PC-9 (cell line): ENCODE measurements at places on chromosomes 4 and X. TPM values are rescaled to one million over a fixed set of nuclear protein-coding genes. Genes with fewer than 3 reads are reported as not detected.
A peak's percentile ranks its signal among the peaks of the same experiment; 100 is the strongest.

Gene TMEM154
- 19.7 and 34.5 TPM in 2 replicates for total RNA-seq

GRCh38 chr4:74534121-74534520, 89.2 kb downstream of the AREG start:
- H3K27me3 ChIP-seq, result no peaks in the 10 kb centered on the region
- no peak overlapping the region for H3K4me3 ChIP-seq
- H3K36me3 ChIP-seq, result no peaks in the 10 kb centered on the region
- no peak overlapping the region for H3K27ac ChIP-seq
- no peak for DNase-seq
- no peaks in the 10 kb centered on the region for H3K4me1 ChIP-seq

- DNase-seq, result no peak
- no peaks in the 10 kb centered on the region for H3K4me1 ChIP-seq
- no peak within 1 kb of the TSS for H3K4me3 ChIP-seq
- H3K27me3 ChIP-seq, result 0 out of 2 replicates have a peak, but pooled peaks cover 8% of the 10 kb centered on the region
- H3K36me3 ChIP-seq, result no peaks in the 10 kb centered on the region
These were observed at the start of gene HELT for GRCh38 chr4:185017964-185018772. Gene HELT, plus strand, starts transcription at chr4:185018490. Its CDS starts 439 bp downstream, at chr4:185018929.

- H3K4me3 ChIP-seq, result no peak overlapping the region
- H3K4me1 ChIP-seq, result peaks cover 13% of the 10 kb centered on the region; the same call in 1 of the 2 replicates
- peak; percentile 64 for DNase-seq
- no peaks in the 10 kb centered on the region for H3K27me3 ChIP-seq
- 0 out of 2 replicates have a peak overlapping the region, but pooled peaks have one; percentile 27 for H3K27ac ChIP-seq
These were observed 312.5 kb upstream of the HS3ST1 start for GRCh38 chr4:11741190-11741652.

DNA sequence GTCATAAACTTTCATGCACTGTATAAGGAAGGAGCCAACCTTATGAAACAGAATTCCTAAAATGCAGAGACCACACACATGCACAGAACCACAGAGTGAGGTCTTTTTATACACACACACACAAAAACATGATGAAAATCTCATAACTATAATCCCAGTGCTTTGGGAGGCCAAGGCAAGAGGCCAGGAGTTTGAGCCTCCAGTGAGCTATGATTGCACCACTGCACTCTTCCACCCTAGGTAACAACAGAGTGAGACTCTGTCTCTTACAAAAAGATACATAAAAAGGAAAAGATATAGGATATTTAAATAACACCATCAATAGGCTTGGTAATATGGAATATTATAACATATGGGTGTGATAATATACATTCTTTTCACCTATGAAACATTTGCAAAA, 10.6 kb downstream of the FGA start:
- H3K27ac ChIP-seq, result no peak overlapping the region
- H3K4me1 ChIP-seq, result no peaks in the 10 kb centered on the region
- DNase-seq, result no peak
- no peaks in the 10 kb centered on the region for H3K36me3 ChIP-seq

GRCh38 chr4:129342819-129343408, 247.0 kb downstream of the C4orf33 start:
- H3K36me3 ChIP-seq, result no peaks in the 10 kb centered on the region
- 0 out of 2 replicates have a peak, but pooled peaks cover 13% of the 10 kb centered on the region for H3K4me1 ChIP-seq
- no peaks in the 10 kb centered on the region for H3K27me3 ChIP-seq
- H3K27ac ChIP-seq, result peak overlapping the region; percentile 66
- DNase-seq, result no peak
- peak overlapping the region; percentile 50; the same call in 1 of the 2 replicates for H3K4me3 ChIP-seq

GRCh38 chr4:158500054-158500453, 21.6 kb upstream of the RXFP1 start:
- H3K4me1 ChIP-seq, result no peaks in the 10 kb centered on the region
- H3K4me3 ChIP-seq, result no peak overlapping the region
- no peak overlapping the region for H3K27ac ChIP-seq
- DNase-seq, result no peak
- no peaks in the 10 kb centered on the region for H3K27me3 ChIP-seq

Gene TRIM75
- total RNA-seq, result not detected in 2 replicates

DNA sequence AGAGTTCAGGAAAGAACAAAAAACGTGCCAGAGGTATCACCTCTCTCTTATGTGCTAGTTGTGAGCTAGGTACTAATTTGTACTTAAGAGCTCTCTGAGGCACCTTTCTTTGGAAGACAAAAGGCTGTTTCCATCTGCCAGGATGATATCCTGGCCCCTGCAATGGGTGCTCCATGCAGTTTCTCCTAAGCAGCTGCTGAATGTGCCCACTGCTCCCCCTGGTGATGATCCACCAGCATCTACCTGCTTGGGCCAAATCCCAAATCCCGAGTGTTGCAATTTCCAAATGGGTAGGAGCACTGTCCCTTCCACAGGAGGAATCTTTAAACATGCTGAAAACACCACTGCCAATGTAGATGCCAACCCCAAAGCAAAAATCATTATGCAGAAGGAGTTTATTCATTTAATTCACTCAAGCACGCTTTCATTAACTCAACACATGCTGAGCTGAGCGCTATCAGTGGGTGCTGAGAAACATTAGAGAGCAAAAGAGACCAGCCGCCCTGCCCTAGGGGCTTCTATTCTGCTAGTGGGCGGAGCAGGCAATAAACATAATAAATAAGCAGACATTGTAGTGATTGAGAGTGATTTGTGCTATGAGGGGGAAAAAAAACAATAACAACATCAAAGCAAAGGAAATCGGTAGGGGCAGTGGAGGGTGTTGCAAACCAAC, 69.6 kb upstream of the C4orf50 start:
- no peak overlapping the region for H3K27ac ChIP-seq
- DNase-seq, result peak; percentile 29
- no peaks in the 10 kb centered on the region for H3K36me3 ChIP-seq
- H3K27me3 ChIP-seq, result peaks cover 48% of the 10 kb centered on the region
- H3K4me3 ChIP-seq, result no peak overlapping the region

- H3K36me3 ChIP-seq, result no peaks in the 10 kb centered on the region
- H3K4me3 ChIP-seq, result no peak overlapping the region
- H3K27ac ChIP-seq, result no peak overlapping the region
- no peaks in the 10 kb centered on the region for H3K4me1 ChIP-seq
These were observed 653.6 kb upstream of the NR3C2 start for GRCh38 chr4:149095811-149096210.

DNA sequence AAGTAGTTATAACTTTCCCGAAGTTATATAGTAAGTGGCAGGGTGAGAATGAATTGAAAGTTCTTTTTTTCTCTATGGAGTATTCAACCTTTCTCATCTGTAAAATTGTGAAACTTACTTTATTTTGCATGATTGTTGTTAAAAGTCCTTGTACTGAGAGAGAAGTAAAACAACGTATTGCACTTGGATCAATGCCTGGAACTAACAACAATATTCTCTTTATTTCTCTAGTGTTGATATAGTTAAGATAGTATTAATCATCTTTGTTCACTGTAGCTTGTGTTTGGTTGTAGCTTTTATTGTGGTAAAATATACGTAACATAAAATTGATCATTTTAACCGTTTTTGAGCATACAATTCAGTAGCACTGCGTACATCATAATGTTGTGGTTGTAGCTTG, 48.7 kb downstream of the STIM2 start:
- H3K4me3 ChIP-seq, result no peak overlapping the region
- no peak overlapping the region for H3K27ac ChIP-seq
- H3K27me3 ChIP-seq, result no peaks in the 10 kb centered on the region
- DNase-seq, result no peak
- no peaks in the 10 kb centered on the region for H3K4me1 ChIP-seq
- no peaks in the 10 kb centered on the region for H3K36me3 ChIP-seq

DNA sequence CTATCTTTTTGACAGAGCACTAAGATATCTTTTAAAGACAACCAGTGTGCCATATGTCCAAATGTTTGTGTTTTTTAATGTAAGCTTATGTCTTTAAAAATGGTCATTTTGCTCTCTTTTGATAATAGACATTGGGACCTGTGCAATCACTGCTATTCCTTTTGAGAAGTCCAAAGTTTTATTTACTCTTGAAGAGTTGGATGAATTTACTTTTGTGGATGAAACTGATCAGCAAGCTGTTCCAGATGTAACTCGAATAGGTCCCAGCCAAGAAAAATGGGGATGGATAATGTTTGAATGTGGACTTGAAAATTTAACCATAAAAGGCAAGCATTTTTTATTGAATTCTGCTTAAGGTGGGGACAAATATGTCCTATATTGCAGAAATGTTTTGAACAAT, 97.2 kb downstream of the BLTP1 start:
- no peak overlapping the region for H3K4me3 ChIP-seq
- peak; percentile 10 for DNase-seq
- peaks cover 18% of the 10 kb centered on the region; the same call in 1 of the 2 replicates for H3K36me3 ChIP-seq
- H3K27me3 ChIP-seq, result no peaks in the 10 kb centered on the region
- no peak overlapping the region for H3K27ac ChIP-seq

DNA sequence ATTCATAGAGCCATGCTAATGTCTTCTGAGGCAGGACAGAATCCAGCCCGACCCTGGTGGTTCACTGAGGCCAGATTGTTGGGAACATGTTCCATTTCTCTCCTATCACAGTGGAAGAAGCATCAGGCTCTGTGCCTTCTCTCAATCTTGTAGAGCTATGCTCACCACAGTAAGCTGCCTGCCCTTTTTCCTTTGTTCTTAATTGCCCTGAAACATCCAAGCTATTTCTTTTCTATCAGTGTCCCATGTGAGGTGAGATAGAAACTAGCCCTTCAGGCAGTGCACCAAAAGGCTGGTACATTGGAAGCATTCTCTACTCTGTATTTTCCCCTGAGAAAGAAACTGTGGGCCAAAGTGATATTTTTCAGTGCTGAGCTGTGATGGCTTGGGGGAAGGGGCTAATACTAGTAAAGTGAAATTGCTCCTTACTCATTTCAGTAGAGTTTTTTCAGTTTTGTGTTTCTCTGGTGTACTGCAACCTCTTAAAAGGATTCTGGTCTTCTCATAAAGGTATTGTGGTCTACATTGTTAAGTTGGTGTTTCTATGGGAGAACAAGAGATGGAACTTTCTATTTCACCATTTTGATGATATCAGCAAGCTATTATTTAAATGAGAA, 611.2 kb downstream of the RPA4 start:
- no peak overlapping the region for H3K4me3 ChIP-seq
- DNase-seq, result no peak
- H3K27me3 ChIP-seq, result no peaks in the 10 kb centered on the region

Gene PRKX
- total RNA-seq, result 31.5 and 33.3 TPM in 2 replicates

DNA sequence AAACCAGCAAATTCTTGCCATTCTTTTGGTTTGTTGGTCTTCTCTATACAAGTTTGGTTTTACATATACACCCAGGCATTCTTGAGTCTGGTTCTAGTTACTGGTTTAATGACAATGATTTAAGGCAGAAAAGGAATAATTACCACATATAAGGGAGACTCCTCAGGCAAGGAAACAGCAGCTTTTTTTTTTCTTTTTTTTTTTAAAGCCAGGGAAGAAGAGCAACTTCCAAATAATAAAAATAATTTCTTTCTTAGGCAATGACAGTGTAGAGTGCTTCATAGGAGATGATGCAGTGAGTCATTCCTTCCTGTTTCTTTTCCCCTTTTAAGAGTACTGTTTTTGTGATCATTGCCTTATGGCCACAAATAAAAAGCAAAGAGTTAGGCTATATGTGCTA, 289.7 kb downstream of the DKK2 start:
- no peak for DNase-seq
- no peaks in the 10 kb centered on the region for H3K4me1 ChIP-seq
- no peak overlapping the region for H3K27ac ChIP-seq
- no peak overlapping the region for H3K4me3 ChIP-seq
- H3K36me3 ChIP-seq, result no peaks in the 10 kb centered on the region
- H3K27me3 ChIP-seq, result no peaks in the 10 kb centered on the region

DNA sequence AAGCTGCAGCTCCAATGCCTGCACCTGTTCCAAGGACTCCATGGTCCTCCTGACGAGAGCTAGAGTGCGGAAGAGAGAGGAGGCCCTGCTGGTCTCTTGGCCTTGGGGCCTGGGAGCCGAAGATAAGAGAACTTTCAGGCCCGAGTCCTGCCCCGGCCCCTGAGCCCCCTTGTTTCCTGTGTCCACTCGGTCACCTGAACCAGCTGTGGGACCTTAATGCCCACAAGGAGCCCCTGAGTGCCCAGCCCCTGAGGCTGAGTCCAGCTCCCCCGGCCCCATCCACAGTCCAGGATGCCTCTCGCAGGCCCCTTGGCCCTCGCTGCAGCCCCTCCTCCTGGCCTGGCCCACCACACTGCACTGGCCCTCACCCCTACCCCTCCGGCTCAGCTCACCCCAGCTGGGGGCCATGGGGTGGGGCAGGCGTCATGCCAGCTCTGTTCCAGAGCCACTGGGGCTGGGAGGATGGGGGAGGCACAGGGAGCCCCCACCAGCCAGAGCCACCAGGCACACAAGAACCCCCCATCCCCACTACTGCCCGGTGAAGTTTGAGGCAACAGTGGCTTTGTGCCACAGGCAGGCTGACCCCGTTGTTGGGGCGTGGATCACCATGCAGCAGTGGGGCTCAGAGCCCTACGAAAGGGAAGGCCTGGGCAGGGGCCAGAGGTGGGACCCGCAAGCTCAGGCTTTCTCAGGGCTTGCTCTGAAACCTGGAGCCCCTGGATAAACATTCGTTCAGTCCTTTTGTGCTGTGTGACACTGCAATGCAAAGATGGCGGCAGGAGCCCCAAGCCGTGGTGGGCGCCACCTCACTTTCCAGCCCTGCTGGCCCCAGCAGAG, 14.1 kb downstream of the NAT8L start:
- no peaks in the 10 kb centered on the region for H3K4me1 ChIP-seq
- no peaks in the 10 kb centered on the region for H3K27me3 ChIP-seq
- no peak overlapping the region for H3K4me3 ChIP-seq
- H3K36me3 ChIP-seq, result no peaks in the 10 kb centered on the region
- no peak for DNase-seq
- H3K27ac ChIP-seq, result no peak overlapping the region

DNA sequence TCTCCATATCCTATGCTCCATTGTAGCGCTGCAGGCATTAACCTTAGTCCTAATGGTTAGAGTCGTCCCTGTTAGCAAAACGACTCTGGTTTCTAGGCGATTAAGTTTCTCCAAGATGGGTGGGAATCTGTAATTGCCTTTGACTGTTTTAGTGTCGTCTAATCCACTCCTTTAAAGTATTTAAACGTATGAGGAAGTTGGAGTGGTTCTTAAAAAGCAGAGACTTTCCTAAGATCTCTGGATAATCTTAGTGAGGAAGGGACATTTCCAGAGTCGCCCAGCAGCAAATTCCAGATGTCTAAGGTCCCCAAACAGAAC, 285 bp downstream of the MRPS18C start:
- no peaks in the 10 kb centered on the region for H3K36me3 ChIP-seq
- H3K4me3 ChIP-seq, result peak overlapping the region; percentile 91
- H3K4me1 ChIP-seq, result peaks cover 14% of the 10 kb centered on the region
- no peak for DNase-seq
- no peaks in the 10 kb centered on the region for H3K27me3 ChIP-seq

DNA sequence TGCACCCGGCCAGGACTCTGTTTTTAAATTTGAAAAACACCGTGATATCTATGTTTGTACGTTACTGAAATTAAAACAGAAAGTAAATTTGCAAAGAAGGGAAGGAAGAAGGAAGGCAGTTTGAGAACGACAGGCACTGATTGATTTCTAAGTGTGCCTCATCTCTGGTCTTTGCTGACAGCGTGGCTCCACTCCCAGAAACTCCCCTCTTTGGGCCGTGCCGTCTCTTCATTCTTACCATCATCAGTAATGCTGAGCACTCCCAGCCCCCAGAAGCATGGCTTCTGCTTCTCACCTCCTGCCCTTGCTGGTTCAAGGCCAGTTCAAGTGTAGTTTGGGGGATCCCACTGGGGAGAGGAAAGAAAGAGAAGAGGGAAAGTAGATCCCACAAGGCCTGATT, 85.3 kb downstream of the TENM3 start:
- no peak overlapping the region for H3K4me3 ChIP-seq
- no peak overlapping the region for H3K27ac ChIP-seq
- no peak for DNase-seq
- H3K27me3 ChIP-seq, result 0 out of 2 replicates have a peak, but pooled peaks cover 5% of the 10 kb centered on the region
- H3K36me3 ChIP-seq, result no peaks in the 10 kb centered on the region
- H3K4me1 ChIP-seq, result no peaks in the 10 kb centered on the region
